CD4-positive, CD25-positive, alpha-beta regulatory T cell (primary cell): ENCODE measurements at places on chromosomes 6 and 20. TPM values are rescaled to one million over a fixed set of nuclear protein-coding genes. Genes with fewer than 3 reads are reported as not detected.

The CFB gene
- 0.64 TPM for total RNA-seq

The ELOVL2 gene
- total RNA-seq, result not detected

GRCh38 chr6:26514984-26515383 lies 14.9 kb downstream of the BTN1A1 start:
- H3K4me3 ChIP-seq, result no peak overlapping the region
- no peak for DNase-seq
- H3K27me3 ChIP-seq, result no peaks in the 10 kb centered on the region
- no peaks in the 10 kb centered on the region for H3K36me3 ChIP-seq
- H3K27ac ChIP-seq, result no peak overlapping the region
- H3K4me1 ChIP-seq, result peaks cover 4% of the 10 kb centered on the region

- H3K36me3 ChIP-seq, result no peaks in the 10 kb centered on the region
- peaks cover 9% of the 10 kb centered on the region for H3K4me1 ChIP-seq
- no peak for DNase-seq
Observed at GRCh38 chr6:3450888-3451287, 6.0 kb downstream of the SLC22A23 start.

- H3K27me3 ChIP-seq, result no peaks in the 10 kb centered on the region
- no peaks in the 10 kb centered on the region for H3K36me3 ChIP-seq
- no peaks in the 10 kb centered on the region for H3K4me1 ChIP-seq
- H3K27ac ChIP-seq, result no peak overlapping the region
- no peak overlapping the region for H3K4me3 ChIP-seq
Observed at GRCh38 chr20:60454491-60454890, 496.3 kb downstream of the CDH26 start.

DNA sequence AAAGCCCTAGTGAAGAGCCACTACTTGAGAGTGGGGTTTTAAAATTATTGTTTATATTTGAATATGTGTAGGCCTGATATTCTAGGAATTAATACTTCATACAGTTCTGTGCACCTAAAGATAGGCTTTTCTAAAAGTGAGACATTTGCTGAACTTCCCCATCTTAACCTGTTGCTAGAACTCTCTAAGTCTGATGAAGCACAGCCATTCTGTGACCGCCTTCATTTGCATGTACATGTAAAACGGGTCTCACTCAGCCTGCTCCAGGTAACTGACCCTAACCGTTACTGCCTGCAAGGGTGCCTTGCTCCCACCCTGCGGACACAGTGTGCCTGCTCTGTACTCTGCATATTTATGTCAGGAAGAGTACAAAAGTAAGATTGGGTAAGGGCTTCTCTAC lies 44.3 kb upstream of the IRF4 start:
- no peaks in the 10 kb centered on the region for H3K27me3 ChIP-seq
- no peak overlapping the region for H3K27ac ChIP-seq
- no peak overlapping the region for H3K4me3 ChIP-seq
- peaks cover 20% of the 10 kb centered on the region for H3K36me3 ChIP-seq
- DNase-seq, result no peak

- no peaks in the 10 kb centered on the region for H3K4me1 ChIP-seq
- no peak overlapping the region for H3K27ac ChIP-seq
- H3K27me3 ChIP-seq, result no peaks in the 10 kb centered on the region
- no peak for DNase-seq
- no peaks in the 10 kb centered on the region for H3K36me3 ChIP-seq
Observed at GRCh38 chr6:3789018-3789895, 37.7 kb upstream of the PXDC1 start.

DNA sequence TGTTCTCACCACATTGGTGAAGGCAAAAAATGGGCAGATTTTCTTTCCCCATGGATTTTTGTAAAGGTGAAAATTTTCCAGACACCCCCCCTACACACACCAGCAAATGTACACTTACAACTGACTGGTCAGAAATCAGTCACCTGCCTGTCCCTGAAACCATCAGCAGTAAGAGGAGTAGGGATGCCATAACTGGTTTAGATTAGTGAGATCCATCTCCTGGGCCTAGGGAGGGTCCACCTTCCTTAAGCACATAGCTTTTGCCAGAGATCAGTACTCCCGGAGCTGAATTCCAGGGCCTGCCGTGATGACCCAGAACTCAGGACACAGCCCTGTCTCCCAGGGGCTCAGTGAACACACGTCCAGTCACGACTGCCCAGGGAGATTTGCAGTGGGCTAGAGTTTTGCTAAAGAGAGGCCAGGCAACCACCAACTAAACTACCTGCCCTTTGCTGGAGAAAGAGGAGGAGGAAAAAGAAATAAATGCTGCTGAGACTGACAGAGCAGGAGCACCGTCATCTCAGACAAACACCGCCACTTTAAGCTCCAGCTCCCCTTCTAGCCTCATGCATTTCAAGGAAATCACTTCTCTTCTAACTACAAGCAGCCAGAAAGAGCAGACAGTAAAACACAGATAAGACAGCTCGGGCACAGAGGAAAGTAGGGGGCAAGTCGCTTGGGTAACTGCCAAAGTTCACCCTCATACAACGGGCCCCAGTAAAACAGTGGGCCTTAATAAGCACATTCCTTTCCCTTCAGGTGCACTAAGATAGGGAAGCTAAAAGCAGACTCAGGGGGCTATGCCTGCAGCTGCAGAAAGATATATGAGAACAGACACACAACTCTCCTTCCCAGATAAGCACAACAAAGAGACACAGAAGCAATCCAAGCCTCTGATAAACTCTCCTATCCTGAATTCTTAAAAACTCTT lies 82.6 kb upstream of the SPTLC3 start:
- H3K36me3 ChIP-seq, result no peaks in the 10 kb centered on the region
- H3K4me1 ChIP-seq, result no peaks in the 10 kb centered on the region
- H3K27ac ChIP-seq, result no peak overlapping the region
- no peak overlapping the region for H3K4me3 ChIP-seq
- no peak for DNase-seq
